ENCODE measurements at places on chromosomes 7 and 10.
A peak's percentile ranks its signal among the peaks of the same experiment; 100 is the strongest.

DNA sequence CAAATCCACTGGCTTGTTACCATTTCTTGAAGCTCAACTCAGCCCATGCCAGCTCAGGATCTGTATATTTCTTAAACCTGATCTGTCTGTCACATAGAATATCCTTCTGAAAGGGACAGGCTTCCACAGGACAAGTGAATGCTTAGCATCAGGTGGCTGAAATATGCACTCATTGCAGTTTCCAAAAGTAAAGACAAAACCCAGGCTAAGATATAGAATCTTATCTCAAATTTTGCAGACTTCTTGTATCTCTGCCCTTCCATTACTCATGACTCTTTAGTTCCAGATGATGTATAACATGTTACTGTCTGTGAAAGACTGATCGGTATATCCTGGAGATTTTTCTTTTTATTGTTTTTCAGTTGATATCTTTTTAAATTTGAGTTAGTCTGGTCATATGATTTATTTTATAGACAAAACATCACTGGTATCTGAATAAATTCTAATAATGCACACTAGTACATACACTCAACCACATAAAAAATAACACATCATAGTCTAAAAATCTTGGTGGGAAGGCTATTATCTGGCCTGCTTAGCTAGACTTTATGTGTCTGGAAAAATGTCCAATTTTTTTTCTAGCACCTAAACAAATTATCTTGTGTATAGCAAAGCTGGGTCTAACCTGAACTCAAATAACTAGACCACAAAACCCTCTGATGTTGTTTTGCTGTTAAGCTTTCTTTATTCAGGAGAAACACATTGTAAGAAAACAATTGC, 182.6 kb downstream of the ADAM12 start:
- no peak for DNase-seq

DNA sequence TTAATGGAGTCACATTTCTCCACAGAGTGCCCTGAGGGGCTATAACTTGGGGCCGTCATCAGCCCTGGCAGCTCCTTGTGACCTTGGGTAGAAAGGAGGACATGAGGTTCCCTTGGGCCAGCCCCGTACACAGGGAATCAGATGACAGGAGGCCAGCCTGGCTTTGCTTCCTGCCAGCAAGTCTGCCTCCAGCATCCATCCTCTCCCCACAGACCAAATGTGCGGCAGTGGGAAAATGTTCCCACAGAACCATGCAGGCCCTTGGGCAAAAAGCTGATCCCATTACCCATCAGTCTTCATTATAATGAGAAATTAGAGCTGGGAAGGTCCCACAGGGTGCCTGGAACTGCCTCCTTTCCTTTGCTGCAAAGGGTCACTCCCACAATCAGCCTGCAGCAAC, 908.3 kb downstream of the GRID1 start:
- DNase-seq, result no peak

DNA sequence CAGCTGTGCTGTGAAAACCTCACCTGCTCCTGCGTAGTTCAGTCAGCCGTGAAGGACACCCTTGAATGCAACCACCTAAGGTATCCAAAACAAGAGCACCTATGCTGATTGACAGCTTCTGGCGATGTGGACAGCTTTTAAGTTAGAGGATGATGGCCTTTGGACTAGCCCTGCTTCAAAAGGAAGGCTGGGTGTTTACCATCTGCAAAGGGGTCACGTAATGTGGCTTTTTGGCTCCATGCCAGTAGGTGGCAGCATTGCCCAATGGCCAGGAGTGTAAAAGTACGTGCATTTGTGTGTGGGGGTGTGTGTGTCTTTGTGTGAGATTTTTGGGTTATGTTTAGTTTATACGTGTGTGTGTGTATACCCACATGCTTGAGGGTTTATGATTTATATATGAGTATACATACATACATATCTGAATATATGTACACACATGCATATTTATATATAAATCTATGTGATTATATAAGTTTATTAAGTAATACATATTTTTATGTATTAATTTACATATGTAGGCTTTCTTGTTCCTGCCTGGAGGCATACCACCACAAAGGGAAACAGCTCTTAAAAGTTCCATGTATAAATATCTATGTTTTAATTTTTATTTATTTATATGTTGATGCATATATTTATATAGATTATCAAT, 236.3 kb upstream of the ANKRD30A start:
- DNase-seq, result no peak

GRCh38 chr10:114100848-114101741, 57.4 kb downstream of the ADRB1 start:
- DNase-seq, result no peak

GRCh38 chr7:140541513-140542227, 62.4 kb upstream of the MKRN1 start:
- DNase-seq, result no peak

- DNase-seq, result no peak
Measured at GRCh38 chr10:95445223-95445836, 115.8 kb downstream of the SORBS1 start.

DNA sequence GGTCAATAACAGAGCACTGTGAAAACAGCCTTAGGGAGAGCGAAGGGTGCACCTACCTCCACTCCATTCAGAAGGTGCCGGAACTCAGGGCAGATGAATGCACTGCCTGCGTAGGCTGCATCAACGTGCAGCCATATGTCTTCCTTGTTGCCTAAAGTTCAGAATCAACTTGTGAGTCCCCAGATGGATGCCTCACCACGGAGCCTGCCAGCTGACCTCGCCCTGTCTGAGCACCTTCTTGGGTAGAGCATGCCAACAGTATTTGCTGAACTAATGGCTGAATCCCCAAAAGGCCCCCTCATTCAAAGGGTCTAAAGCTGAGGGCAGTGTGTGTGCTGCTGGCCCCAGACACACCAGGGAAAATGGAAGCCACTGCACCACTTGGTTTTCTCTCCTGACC, 48.9 kb upstream of the FIGNL1 start:
- DNase-seq, result no peak

DNA sequence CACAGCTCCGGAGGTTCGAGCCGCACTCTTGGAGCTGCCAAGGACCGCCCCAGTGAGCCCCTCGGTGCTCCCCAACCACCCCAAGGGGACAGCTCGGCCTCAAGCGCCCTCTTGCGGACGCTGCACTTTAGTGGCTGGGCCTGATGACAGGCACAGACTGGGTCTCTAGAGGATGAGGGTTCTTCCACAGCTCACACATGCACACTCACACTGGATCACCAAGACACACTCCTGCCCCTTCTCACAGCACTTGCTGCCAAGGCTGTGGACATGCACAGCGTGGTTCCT, 2.1 kb downstream of the RET start:
- DNase-seq, result peak; percentile 17

GRCh38 chr10:16520900-16521299, 779 bp downstream of the C1QL3 start:
- no peak for DNase-seq

DNA sequence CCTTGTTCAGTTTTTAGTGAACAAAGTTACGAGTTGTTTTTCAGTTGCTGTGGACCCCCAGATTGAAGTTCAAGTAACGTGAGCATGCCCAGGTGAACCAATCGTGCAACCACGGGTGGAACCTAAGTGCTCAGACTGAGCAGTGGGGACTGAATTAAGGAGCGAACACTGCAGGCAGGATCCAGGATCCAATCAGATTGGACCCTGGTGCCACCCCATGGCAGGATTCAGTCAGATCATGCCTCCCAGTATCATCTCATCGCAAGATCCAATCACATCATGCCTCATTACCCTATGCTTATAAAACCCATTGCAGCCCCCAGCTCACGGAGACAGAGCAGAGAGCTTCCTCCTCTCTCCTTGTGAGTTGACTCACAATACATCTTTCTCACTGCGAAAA, 80.9 kb downstream of the PFKFB3 start:
- no peak for DNase-seq

Data from CD14-positive monocyte (primary cell).